IPS-NIHi11 (cell line): ENCODE measurements at places on chromosomes 16 and 17.
A peak's percentile ranks its signal among the peaks of the same experiment; 100 is the strongest.

- DNase-seq, result peak; percentile 98
These were observed 41.5 kb downstream of the CD300LF start for GRCh38 chr17:74671031-74671771.

GRCh38 chr17:49180303-49180702, 30.1 kb downstream of the GNGT2 start:
- peak; percentile 84 for DNase-seq

DNA sequence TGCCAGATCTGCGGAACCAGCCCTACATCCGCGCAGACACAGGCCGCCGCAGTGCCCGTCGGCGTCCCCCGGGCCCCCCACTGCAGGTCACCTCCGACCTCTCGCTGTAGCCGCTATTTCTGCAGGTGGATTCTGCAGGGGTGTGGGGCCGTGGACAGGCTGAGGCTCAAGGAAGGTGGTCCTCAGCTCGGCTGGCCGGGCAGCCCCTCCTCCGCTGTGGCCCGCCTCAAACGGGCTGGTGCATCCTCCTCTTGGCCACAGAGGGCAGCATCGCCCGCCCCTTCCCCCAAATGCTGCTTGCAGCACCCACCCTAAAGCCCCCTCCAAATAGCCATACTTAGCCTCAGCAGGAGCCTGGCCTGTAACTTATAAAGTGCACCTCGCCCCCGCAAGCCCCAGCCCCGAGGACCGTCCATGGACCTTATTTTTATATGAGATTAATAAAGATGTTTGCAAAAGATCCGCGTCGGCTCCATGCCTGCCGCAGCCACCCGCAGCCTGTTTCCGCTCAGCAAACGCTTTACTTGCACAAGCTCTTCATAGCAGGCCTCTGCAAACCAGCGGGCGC, 14.9 kb downstream of the SPATA32 start:
- peak; percentile 88 for DNase-seq

DNA sequence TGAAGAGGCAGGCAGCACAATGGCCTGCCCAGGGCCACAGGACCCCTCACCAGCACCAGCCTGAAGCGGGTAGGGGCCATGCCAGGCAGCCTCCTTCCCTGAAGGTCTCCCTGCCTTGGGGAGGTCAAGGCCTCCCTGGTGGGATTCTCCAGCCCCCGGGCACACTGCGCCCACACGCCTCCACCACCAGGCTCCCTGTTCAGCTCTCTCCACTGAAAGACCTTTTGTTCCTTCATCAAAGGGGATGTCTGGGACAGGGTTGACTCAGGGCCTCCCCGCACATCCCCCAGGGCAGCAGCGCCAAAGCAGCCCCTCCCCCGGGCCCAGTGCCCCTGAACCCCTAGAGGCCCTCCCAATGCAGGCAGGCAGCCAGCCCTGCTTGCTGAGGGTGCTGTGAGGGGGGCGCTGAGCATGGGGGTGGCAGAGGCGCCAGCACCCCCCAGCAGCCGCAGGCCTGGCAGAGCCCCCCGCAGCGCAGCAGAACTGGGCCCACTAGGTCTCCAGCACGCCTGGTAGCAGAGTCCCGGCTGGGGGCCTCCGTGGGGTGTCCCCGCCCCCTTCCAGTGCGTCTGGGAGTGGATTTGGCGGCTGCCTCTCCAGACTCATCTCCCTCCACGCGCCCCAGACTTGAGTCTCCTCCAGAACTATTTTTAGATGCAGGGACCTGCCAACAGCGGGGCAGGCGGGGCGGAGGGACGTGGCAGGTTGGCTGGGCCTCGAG, 13.1 kb downstream of the BCAR1 start:
- DNase-seq, result peak; percentile 39

DNA sequence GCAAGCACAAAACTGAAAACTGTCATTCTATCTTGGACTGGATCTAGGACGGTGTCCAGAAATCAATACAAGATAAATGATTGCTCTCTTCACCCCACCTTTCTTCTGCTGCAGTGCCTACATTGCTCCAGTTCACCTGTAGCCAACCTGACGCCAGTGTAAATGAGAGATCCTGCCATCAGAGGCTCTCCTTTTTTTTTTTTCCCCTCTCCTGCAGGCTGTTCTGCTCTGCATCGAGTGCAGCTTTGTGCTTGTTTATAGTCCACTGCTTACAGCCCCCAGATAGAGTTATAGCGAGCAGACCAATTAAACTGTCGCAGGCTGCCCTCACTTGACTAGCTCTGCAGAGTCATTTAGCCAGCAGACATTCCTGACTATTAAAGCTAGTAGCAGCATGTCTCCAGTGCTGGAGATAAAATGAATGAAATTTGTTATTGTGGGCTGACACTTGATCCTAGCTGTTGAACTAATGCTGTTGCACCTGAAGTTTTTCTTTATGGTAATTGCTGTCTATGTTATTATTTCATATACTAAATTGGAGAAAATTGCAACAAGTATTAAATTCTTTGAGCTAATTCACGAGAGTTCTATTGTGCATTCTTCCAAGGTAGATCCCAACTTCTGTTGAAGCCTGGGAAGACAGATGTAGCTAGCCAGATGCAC, 257.1 kb downstream of the FTO start:
- DNase-seq, result no peak

DNA sequence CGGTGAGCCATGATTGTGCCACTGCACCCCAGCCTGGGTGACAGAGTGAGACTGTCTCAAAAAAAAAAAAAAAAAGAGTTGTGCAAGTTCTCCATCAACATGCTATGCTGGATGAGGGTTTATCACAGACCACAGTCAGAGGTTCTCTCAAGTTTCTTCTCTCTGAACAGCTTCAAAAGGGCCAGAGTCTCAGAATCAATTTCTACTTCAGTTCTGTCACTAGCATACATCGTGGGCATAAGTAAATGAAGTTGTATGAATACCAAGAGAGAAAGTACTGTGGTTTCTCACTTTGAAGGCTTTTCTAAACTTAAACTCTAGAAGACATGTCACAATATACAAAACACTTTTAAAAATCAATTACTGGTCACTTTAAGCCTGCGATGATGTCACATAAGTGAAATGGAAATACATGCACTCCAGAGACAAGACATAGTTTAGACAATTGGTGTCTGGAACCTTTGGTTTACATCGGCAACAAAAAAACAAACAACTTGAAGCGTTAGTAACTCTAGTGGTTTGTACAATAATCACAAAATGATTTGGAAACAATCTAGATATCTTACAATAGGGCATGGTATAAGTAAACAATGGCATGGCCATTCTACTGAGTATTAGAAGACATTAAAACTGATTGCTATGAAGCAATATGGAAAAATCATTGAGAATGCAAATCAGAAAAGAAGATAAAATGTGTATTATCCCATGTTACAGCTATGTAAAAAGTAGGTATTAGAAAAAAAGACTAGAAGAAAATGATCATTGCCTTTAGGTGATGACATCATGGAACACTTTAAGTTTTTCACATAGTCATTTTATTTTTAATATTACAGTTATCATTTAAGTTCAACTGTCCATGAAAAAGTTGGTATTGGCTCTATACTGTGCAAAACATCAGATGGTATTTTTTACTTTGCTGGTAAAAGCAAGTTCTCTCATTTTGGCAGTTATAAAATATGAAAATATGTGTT, 232.3 kb downstream of the ZFHX3 start:
- no peak for DNase-seq

- DNase-seq, result peak; percentile 71
These were observed 832 bp downstream of the CDK5R1 start for GRCh38 chr17:32487473-32488176.
